ENCODE measurements at places on chromosomes 2 and 18. TPM values are rescaled to one million over a fixed set of nuclear protein-coding genes. Genes with fewer than 3 reads are reported as not detected.

SLC30A3 gene
- total RNA-seq = 9.4 TPM

FOXI3 gene
- total RNA-seq = not detected

RPL31 gene
- total RNA-seq = 703 TPM

HRH4 gene
- total RNA-seq = 0.17 TPM

LRATD1 gene
- 1.7 TPM for total RNA-seq

PMS1 gene
- total RNA-seq = 12.3 TPM

UGT1A10 gene
- not detected for total RNA-seq

SPC25 gene
- total RNA-seq = 0.55 TPM

RTKN gene
- total RNA-seq = 21.4 TPM

CPO gene
- 0.27 TPM for total RNA-seq

SERPINB10 gene
- total RNA-seq = not detected

OTOS gene
- not detected for total RNA-seq

Data from left ventricle myocardium superior (tissue), 1 donor.